Body of pancreas (tissue), 4 donors: ENCODE measurements at places on chromosomes 13 and 19. TPM values are rescaled to one million over a fixed set of nuclear protein-coding genes. Genes with fewer than 3 reads are reported as not detected.
A peak's percentile ranks its signal among the peaks of the same experiment; 100 is the strongest.

DNA sequence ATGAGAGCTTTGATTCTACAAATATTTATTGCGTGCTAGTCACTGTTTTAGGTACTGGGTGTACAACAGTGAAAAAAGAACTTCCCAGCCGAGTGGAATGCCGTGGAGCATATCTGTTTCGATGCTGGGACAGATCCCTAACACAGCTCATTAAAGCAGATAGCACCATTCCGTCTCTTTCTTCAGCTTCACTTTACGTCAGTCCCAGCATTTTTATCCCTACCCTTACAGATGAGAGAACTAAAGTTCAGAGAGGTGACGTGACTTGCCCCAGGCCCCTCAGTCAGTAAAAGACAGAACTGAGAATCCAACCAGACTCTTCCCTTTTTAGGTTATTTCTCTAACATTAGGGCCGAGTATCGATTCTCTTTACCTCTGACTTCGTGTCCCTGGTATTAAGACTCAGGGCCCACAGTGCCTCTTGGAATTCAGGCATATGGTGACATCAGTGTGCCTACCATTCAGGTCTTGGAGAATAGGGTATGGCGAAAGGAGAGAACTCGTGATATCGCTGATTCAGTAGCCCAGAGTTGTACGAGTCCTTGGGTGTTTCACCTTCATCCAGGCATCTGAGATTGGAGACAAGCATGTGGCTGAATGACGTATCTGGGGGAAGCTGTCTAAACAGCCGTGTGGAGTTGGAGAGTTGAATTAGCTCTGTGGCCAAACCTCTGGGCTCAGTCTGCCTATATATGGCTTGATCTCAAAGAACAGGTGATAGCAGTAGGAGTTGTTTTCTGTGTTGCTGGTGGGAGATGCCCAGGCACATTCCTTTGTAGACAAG, 27.1 kb downstream of the ACTN4 start:
- DNase-seq = no peak

GRCh38 chr19:6716610-6716970, 3.9 kb downstream of the C3 start:
- DNase-seq = no peak

GRCh38 chr13:102900193-102900608, 54.4 kb downstream of the ERCC5 start:
- DNase-seq = no peak

MYO1F gene
- 2.0 TPM for total RNA-seq

DNA sequence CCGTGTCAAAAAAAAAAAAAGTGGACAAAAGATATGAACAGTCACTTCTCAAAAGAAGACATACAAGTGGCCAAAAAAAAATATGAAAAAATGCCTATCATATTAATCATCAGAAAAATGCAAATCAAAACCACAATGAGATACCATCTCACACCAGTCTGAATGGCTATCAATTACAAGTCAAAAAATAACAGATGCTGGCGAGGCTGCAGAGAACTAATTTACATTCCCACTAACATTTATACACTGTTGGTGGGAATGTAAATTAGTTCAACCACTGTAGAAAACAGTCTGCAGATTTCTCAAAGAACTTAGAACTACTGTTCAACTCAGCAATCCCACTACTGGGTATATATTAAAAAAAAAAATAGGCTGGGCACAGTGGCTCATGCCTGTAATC, 26.5 kb upstream of the FOXO1 start:
- no peak for DNase-seq

GRCh38 chr13:75329723-75330122, 152.2 kb downstream of the TBC1D4 start:
- no peak for DNase-seq

TRPM4 gene
- 28.0 TPM for total RNA-seq

FOXO1 gene
- 51.1 TPM for total RNA-seq

DNA sequence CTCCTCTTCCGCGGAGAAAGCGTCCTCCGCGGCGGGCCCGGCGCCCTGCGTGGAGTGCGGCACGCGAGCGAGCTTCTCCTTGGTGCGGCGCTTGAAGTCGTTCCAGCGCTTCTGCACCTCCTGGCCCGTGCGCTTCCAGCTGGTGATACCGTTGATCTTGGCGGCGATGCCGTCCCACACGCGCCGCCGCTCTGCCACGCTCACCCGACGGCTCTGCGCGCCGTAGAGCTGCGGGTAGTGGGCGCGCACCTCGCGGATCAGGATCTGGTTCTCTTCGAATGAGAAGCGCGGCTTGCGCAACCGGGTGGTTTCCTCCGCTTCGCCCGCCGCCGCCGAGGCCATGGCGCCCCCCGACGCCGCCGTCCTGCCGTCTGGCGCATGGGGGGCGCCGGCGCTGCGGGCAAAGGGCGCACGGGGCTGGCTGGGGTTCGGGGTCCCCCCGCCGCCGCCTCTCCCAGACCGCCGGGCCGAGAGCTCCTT, 941 bp downstream of the MYPOP start:
- peak; percentile 58 for DNase-seq

GRCh38 chr13:41139296-41139966, 6.8 kb upstream of the KBTBD6 start:
- no peak for DNase-seq

DNA sequence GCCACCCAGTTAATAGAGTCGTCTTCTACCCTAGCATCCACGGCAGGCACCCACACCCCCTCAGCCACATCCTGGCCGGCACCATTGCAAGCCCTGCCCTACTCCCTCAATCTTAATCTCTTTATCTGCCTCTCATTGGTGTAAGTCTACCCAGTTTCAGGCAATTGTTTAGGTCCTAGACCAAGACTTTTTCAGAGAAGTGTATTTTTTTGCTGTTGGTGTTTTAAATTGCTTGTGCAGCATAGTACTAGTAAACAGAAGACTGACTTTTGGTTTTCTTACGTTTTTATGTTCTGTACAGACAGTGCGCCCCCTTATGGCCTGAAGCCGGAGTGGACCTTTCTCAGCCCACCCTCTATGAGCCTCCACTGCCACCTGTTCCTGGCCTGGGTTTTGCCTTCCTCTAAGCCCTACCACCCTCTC, 2.3 kb upstream of the LCP1 start:
- DNase-seq = peak; percentile 39

DNA sequence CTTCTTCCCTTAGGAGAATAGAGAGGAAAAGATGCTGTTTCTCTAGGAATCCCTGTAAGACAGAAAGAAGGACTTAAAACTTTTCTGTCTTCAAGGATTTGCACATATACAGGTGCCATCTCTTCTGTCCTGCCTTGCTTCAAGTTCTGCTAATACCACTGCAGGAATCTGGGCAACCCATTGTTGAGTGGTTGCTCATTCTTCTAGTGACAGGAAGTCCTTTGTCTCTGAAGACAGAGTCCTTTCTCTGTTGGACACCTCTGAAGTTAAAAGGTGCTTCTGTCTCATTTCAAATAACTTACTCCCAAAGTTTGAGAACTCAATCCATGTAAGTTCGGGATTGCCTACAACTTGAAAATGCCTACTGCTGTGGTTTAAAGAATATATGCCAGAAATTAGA, 114.4 kb upstream of the TMTC4 start:
- no peak for DNase-seq

GRCh38 chr13:108734676-108735075, 105.3 kb downstream of the MYO16 start:
- no peak for DNase-seq

GRCh38 chr13:39244561-39245230, 206.4 kb downstream of the NHLRC3 start:
- DNase-seq = no peak

CPT1C gene
- total RNA-seq = 0.66 TPM

GRCh38 chr13:113816254-113816929, 47.5 kb downstream of the GAS6 start:
- DNase-seq = no peak

DNA sequence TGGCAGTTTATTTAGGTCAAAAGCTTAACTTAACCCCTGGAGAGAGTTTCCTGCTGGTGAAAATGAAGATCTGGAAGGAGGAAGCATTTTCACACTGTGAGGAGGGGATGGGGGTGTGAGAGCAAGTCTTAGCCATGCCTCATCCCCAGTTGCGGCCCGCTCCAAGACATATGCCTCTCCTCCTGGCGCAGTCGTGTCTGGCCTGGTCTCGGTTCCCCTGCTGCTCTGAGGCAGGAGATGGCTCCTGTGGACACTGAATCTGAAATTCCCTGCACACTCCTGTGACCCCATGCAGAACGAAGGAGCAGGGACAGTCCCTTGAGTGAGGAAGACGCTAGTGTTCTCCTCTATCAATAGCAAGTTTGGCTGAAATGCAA, 360 bp upstream of the ZNF69 start:
- DNase-seq = no peak

DNA sequence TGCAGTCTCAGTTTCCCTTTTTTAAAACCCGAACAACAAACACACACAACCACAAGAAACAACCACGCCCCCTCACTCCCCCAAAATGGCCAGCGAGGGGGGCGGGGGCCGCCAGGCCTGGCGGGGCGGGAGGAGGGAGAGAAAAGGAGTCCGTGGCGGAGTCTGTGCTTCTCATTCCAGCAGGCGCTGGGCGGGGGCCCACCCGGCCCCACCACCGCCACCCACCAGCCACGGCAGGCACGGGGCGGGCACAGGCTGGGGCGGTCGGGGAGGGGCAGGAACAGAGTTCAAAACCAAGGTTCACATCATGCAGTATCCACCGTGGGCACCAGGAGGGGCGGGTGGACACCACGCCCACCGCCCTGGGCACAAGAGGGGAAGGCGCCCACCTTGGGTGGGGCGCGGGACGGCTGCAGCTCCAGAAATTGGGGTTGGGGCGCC, 12.9 kb downstream of the DPF1 start:
- DNase-seq = no peak

- DNase-seq = no peak
Measured at GRCh38 chr19:11377237-11377636, 2.8 kb downstream of the SWSAP1 start.
